ENCODE measurements at places on chromosomes 7 and 10. TPM values are rescaled to one million over a fixed set of nuclear protein-coding genes. Genes with fewer than 3 reads are reported as not detected.

Gene PRLHR
- not detected for total RNA-seq

DNA sequence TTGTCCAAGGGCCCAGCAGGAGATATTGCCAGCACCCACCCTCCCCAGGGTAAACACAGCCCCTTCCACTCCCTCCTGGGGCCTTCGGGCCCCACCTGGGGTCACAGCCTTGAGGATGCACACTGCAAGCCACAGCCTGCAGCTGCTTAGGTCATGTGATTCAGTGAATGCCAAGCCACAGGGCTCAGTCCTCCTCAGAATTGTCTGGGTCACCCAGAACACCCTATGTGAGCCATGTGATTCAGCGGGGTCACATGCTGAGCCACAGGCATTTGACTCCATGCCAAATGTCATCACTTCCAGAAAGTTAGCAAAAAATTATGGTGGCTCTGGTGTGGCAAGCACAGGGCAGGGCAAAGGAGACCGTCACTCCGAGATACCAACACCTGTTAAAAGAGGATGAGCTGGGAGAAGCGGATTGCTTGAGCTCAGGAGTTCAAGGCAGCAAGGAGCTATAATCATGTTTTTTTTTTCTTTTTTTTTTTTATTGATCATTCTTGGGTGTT lies 17.2 kb upstream of the PSAP start:
- DNase-seq = no peak

Gene CYP2E1
- total RNA-seq = not detected

DNA sequence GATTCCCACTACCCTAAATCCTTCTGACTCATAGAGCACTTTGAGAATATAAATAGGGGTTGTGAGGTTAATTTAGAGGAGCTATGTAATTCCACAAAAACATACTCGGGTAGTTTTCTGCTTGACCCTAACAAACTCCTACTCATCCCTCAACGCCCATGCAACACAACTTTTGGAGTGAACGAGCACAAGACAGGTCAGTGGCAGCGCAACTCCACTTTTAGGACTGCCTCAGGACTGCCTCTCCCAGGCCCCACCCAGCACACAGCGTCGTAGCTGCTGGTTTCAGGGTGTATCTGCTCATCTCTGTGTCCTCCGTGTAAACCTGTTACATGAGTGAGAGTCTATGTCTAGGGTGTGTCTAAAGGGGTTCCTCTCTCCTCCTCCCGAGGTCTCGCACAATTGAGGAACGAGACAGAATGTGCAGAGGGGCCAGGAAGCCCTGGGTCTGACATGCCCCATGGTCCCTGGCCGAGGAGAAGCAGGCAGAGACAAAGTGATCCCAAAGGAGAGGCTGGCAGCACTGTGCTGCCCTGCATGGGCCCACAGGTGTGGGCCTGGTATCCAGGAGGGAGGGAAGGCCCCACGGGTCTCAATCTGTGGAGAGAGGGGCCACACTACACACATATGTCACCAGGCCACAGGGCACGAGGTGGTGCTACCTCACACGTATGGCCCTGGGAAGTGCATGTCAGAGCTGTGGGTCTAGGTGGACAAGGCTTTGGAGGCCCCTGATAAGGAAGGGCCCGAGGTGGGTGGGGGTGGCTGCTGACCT lies 45.5 kb downstream of the CAMK2B start:
- DNase-seq = peak; percentile 38

DNA sequence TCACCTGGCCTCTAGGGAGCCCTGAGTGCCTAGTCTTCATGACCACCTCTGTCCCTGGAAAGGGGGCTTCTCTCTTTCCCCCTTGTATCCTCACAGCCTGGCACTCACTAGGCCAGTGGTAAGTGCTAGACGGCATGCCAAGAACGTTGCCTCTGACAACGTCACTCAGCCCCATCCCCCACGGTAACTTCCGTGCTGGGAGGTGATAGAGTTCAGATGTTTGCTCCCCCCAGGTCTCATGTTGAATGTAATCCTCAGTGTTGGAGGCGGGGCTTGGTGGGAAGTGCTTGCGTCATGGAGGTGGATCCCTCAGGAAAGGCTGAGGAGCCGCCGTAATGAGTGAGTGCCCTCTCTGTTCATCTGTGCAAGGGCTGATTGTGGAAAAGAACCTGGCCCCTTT lies 343.3 kb upstream of the MKI67 start:
- no peak for DNase-seq

DNA sequence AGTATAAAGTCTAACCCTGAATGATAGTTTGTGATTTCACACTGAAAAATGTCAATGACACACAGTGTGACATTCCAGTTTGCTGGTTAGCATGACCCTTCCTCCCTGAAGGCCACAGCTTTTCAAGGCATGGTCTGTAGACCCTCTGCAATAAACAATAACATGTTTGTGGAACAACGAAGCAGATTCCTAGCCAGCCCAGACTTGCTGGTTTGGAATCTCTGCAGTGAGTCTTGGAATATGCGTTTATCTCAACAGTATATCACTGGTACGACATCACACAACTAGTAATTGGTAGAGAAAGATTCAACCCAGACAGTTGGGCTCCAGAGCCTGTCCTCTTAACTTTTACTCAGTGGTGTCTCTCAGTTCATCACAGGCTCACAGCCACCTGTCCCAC lies 23.7 kb upstream of the DUSP5 start:
- no peak for DNase-seq

Gene SAP25
- 26.3 TPM for total RNA-seq

Gene GDF2
- not detected for total RNA-seq

- no peak for DNase-seq
These were observed 22.1 kb downstream of the HNRNPA2B1 start for GRCh38 chr7:26178272-26178960.

DNA sequence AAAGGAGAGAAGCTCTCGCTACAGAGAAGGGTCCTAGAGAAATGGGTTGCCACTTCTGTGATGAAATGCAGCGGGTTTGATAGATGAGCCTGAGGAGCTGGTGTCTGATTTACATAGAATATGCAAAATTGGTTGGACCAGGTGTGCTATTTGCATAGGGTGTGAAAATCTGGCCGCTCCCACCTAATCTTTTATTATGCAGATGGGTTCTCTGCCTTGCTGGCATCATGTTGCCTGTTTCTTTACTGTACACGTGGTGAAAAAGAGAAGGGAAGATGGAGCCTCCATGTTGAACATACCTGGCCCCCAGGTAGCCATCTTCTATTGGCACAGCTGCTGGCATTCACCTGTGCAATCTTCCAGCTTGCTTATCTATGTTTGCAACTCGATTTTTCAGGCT lies 212.2 kb downstream of the ANKRD7 start:
- no peak for DNase-seq

DNA sequence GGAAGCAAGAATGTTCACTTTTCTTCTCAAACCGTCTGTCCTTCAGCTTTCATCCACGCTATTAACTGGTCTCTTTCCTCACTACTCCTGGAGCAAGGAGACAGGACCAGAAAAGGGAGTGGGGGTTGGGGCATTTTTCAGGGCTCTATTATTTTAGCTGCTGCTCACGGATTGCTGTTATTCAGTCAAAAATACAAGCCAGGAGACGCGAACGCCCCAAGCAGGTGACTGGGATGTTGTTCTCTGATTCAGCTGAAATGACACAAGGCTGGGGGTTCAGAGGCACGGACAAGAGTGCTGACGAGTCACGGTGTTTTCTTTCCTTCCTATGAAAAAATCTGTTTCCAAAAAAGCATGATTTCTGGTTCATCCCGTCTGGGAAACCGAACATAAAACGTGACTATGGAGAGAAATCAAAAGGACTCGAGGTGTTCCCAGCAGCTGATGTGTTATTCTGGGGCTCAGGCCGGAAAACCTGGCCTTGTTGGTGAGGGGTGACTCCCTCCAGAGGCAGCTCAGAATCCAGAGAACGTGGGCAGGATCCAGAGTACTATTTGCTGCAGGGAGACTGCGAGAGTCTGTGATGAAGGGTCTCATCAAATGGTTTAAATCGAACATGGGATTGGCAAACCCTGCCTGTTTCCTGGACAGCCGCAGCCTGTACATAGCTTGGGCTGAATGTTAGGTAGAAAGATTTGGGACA lies 3.5 kb upstream of the INHBA start:
- no peak for DNase-seq

GRCh38 chr7:36881233-36881874 lies 157.1 kb upstream of the AOAH start:
- DNase-seq = no peak

Gene GNAI1
- 1.1 TPM for total RNA-seq

GRCh38 chr10:20598590-20598989 lies 298.5 kb downstream of the NEBL start:
- no peak for DNase-seq

Gene OR2A5
- total RNA-seq = not detected

Gene TMEM176B
- total RNA-seq = not detected

Gene KCNMA1
- 0.55 TPM for total RNA-seq

DNA sequence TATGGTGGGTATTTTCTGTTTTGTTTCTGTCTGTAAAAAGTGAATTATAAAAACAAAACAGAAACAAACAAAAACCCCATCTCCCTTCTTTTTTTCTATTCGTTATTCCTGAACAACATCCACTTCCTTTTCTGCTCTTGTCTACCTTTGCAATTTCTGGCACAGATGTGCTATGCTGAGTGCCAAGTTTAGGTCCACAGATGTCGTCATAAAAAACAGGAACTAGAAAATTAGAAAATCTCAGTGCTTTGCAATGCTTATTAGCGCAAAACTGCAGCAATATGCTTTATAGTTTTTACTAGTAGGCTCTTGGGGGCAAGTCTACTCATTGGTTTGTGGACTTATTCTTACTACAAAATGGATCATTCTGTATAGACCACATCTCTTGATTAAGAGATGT lies 94.2 kb upstream of the PRKCQ start:
- no peak for DNase-seq

- DNase-seq = no peak
These were observed 63.4 kb downstream of the VAX1 start for GRCh38 chr10:117074621-117075020.

DNA sequence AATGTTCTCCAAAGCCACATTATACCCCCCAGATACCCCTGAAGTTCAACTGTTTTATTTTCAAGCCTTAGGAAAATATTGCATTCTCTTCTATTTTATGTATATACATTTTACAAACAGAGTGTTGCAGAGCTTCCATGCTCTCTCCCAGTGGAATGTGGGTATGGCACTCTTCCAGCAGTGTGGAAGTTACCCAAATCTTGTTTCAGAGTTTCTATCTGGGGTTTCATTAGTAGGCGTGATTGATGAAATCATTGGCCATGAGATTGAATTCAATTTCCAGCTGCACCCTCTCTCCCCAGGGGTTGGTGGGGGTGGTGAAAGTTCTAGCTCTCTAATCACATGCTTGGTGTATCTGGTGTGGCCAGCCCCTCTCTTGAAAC lies 350.4 kb downstream of the RPS24 start:
- DNase-seq = no peak

GRCh38 chr10:114357515-114357996 lies 46.7 kb downstream of the AFAP1L2 start:
- DNase-seq = no peak

GRCh38 chr10:34403512-34403911 lies 411.6 kb downstream of the PARD3 start:
- no peak for DNase-seq

Gene PRKCQ
- total RNA-seq = 58.7 TPM

DNA sequence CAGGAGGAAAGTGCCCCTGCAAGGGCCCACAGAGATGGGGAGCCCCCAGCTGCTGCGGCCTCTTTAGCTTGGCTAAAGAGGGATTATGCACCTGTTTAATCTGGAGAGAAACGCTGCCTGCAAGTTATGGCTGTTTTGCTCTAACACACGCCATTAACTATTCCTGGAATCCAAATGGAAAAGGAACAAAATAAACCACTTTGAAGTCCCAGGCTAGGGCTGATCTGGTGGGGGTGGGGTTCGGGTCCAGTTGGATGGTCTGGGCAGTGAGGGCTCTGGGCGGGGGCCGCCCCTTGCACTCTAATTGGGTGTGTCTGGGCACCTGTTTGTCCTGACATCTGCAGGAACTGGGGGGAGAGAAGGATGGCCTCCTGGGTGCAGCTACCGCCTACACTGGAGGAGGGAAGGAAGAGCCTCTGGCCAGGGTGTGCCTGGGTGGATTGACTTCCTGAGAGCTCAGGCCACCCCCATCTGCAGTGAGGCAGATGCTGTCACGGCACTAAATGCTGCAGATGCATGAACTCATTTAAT lies 300.6 kb downstream of the ZEB1 start:
- no peak for DNase-seq

- no peak for DNase-seq
These were observed 8.9 kb downstream of the LCOR start for GRCh38 chr10:96840841-96841518.

DNA sequence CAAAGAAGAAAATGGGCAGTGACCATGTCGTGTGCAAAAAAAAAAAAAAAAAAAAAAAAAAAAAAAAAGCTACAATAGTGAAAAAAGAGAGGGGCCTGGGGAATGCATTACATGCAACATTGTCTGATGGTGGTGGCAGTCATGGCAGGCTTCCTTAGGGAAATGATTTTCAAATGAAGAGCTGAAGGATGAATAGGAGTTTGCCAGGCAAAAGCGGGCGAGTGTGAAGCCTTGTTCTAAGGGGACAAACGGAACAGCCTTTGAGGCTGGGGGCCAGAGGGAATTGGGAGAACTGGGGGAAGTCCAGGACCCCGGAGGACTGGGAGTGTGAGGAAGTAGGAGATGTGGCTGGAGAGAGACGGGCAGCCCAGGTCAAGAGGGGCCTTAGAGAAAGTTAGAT lies 3.1 kb downstream of the COL13A1 start:
- DNase-seq = no peak

DNA sequence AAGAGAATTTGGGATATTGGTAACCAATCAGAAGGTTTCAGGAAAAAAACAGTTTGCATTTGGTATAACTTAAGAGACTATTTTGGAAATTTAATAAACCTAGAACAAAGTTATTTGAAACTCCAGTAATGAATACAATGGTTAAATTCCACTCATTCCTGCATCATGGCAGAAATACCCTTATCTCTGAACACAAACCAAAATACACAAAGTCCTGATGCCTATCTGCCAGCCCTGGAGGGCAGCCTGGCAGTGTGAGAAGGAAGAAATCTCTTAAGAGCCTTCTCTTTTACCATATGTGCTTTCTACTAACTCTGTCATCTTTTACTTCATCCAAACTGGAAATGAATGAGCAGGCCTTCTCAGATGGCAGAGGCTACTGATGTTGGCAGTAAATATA lies 147.1 kb upstream of the LYZL1 start:
- no peak for DNase-seq

- no peak for DNase-seq
These were observed 61.1 kb downstream of the MKI67 start for GRCh38 chr10:128064970-128065580.
